ENCODE measurements at places on chromosomes 4 and X. TPM values are rescaled to one million over a fixed set of nuclear protein-coding genes. Genes with fewer than 3 reads are reported as not detected.

AFAP1 gene
- 22.4 TPM for total RNA-seq

IGSF1 gene
- 0.27 TPM for total RNA-seq

PTTG2 gene
- total RNA-seq, result not detected

ATP1B4 gene
- not detected for total RNA-seq

GRID2 gene
- not detected for total RNA-seq

DRP2 gene
- 0.21 TPM for total RNA-seq

OPRPN gene
- not detected for total RNA-seq

BCOR gene
- 20.9 TPM for total RNA-seq

IL15 gene
- total RNA-seq, result 11.3 TPM

PITX2 gene
- total RNA-seq, result 1.2 TPM

CWH43 gene
- total RNA-seq, result not detected

TREX2 gene
- total RNA-seq, result 1.7 TPM

XAGE2 gene
- total RNA-seq, result not detected

MORF4L2 gene
- 1,175 TPM for total RNA-seq
